ENCODE measurements at places on chromosomes 12 and 14.

- DNase-seq: no peak
Observed at GRCh38 chr12:46874642-46875041, 48.8 kb upstream of the SLC38A4 start.

DNA sequence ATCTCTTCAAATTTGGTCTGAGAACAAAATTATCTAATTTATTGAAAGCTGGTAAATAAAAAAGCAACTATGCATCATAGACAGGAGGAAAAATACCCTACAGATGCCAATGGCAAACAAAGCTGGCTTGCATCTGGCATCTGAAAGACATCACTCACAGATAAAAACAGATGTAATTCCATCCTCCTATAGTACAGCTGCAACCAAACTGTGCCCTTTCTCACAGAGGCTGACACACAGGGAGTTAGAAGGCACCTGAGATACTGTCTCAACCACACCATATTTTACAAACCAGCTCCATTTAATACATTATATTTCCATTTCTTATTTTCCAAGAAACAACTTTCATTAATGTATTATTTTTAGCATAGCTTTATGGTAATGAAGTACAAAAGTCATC lies 39.4 kb downstream of the DUSP16 start:
- DNase-seq: no peak

- no peak for DNase-seq
Observed at GRCh38 chr12:117277875-117278274, 83.6 kb downstream of the NOS1 start.

GRCh38 chr14:45051180-45051579 lies 32.7 kb upstream of the PRPF39 start:
- DNase-seq: no peak

GRCh38 chr14:105386581-105387529 lies 11.5 kb upstream of the TEX22 start:
- no peak for DNase-seq

- no peak for DNase-seq
Observed at GRCh38 chr14:36627981-36628380, 33.7 kb upstream of the PAX9 start.

GRCh38 chr12:101287357-101287756 lies 7.5 kb downstream of the UTP20 start:
- DNase-seq: no peak

GRCh38 chr12:104011253-104011652 lies 38.7 kb downstream of the GLT8D2 start:
- peak; percentile 79 for DNase-seq

Measured in brain microvascular endothelial cell (primary cell).